ENCODE measurements at places on chromosomes 7 and 10.

DNA sequence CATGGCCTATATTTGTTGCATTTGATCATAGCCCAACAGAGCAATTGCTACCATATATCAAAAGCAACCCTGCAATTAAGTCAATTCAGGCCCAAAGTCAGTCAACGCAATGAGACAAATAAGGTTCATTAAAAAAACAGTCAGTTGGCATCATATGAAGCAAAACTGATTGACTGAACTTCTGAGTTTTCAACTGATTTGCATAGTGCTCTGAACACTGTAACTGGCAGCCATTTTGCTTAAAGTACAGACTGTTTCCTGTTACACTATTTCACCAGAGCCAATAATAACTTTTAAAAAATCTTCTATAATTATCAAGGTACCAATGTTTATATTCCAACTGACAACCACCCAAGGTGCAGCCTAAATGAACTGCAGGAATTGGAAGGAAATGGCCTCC, 68.4 kb upstream of the RAPGEF5 start:
- no peaks in the 10 kb centered on the region for H3K36me3 ChIP-seq
- no peak overlapping the region for H3K4me3 ChIP-seq
- H3K27ac ChIP-seq: no peak overlapping the region
- DNase-seq: no peak

GRCh38 chr7:100035876-100036275, 13.7 kb upstream of the ZSCAN21 start:
- no peaks in the 10 kb centered on the region for H3K4me1 ChIP-seq
- H3K4me3 ChIP-seq: no peak overlapping the region
- H3K36me3 ChIP-seq: no peaks in the 10 kb centered on the region
- no peak for DNase-seq

- H3K4me1 ChIP-seq: peaks cover 6% of the 10 kb centered on the region
- DNase-seq: no peak
- no peak overlapping the region for H3K27ac ChIP-seq
- no peak overlapping the region for H3K4me3 ChIP-seq
These were observed 36.9 kb upstream of the AGR2 start for GRCh38 chr7:16841681-16842080.

DNA sequence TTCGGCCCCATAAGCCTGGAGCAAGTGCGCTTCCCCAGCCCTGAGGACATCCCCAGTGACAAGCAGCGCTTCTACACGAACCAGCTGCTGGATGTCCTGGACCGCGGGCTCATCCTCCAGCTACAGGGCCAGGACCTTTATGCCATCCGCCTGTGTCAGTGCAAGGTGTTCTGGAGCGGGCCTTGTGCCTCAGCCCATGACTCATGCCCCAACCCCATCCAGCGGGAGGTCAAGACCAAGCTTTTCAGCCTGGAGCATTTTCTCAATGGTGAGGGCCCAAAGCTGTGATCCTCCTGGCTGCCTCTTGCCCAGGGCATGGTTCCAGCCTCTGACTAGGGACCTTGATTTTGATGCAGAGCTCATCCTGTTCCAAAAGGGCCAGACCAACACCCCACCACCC, 10.1 kb downstream of the IRF5 start:
- no peak overlapping the region for H3K27ac ChIP-seq
- no peak for DNase-seq
- peaks cover 8% of the 10 kb centered on the region for H3K4me1 ChIP-seq
- no peak overlapping the region for H3K4me3 ChIP-seq
- H3K36me3 ChIP-seq: peaks cover 29% of the 10 kb centered on the region

DNA sequence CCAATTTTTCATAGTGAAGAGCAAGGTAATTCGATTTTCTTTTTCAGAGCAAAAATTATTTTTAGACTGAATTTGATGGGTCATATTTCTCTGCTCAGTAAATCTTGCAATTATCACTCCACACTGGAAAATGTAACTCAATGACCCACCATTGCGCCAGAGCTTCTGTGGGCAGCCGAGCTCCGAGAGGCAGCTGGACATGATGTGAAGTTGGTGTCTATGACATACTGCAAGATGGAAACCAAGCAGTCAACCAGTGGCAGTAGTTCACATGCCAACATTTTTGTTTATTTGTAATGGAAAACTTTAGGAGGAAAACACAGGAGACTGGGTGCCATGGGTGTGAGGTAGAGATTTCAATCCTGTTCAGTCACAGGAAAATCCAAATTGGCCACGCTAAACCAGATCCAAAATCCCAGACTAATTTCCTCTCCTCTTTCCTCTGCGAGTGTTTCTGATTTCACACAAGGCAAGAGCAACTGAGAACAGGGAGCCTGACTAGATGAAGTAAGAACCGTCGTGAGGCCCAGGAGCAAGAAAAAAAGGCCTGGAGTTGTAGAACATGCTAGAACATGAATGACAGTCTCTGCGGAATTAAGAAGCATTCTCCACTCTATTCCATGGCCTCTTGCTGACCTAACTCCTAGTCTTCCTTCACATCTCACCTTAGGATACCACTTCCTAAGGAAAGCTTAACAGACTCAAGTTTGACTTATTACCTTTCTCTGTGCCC, 39.3 kb downstream of the CALD1 start:
- no peak for DNase-seq
- H3K27ac ChIP-seq: no peak overlapping the region
- no peaks in the 10 kb centered on the region for H3K27me3 ChIP-seq
- H3K4me3 ChIP-seq: no peak overlapping the region

- no peaks in the 10 kb centered on the region for H3K36me3 ChIP-seq
- no peaks in the 10 kb centered on the region for H3K4me1 ChIP-seq
- H3K27me3 ChIP-seq: no peaks in the 10 kb centered on the region
These were observed 139.8 kb upstream of the AOAH start for GRCh38 chr7:36863901-36864701.

DNA sequence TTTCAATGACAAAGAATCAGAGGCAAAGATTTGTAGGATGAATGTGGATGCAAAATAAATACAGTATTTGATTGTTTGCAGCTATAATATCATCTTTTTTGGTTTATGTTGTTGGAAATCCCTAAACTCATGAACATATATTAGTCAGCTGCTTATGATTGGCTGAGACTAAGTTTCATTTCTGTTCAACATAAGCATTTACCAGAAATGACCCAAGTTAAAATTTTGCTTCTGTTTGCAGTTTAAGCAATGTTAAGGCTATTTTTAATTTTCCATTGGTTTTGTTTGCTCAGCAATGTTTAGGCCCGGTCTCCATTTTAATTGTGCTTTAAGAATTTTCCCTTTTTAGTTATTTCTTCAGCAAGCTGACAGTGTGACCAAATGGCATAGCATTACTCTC, 22.0 kb downstream of the GIMAP6 start:
- no peaks in the 10 kb centered on the region for H3K36me3 ChIP-seq
- DNase-seq: no peak
- no peaks in the 10 kb centered on the region for H3K4me1 ChIP-seq
- H3K27ac ChIP-seq: no peak overlapping the region
- no peaks in the 10 kb centered on the region for H3K27me3 ChIP-seq
